ENCODE measurements at places on chromosomes 11 and 22.

- no peak for DNase-seq
Observed at GRCh38 chr11:121012091-121012490, 11.8 kb upstream of the TBCEL start.

DNA sequence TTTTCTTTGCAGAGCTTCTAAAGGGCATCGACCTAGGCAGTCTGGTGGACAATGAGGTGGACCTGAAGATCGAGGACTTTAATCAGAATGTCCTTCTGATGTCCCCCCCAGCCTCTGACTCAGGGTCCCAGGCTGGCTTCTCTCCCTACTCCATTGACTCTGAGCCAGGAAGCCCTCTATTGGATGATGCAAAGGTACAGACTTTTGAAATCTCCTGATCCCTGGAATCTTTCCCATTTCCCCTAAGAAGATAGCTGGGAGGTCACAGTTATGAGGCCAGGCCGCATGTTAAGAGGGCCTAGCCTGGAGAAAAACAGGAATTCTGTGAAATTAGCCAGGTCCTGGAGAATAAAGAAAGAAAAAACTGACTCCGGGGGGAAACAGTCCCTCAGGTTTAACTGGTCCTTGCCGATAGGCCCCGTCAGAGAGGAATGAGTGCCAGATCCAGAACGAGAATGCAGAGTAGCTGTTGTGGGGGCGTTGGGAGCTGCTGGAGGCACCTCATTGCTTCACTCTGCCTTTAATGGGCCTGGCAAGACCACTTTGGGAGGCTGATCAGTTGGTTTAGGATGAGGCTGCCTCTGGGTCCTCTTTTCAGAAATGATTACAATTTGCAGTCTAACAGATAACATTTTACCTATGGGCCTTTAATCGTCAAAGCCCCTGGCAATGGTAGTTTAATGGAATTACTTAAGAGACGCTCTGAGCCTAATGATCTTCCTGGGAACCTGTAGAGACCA lies 39.2 kb downstream of the SHISA8 start:
- DNase-seq: no peak

GRCh38 chr11:58647141-58647699 lies 24.8 kb downstream of the CNTF start:
- no peak for DNase-seq

DNA sequence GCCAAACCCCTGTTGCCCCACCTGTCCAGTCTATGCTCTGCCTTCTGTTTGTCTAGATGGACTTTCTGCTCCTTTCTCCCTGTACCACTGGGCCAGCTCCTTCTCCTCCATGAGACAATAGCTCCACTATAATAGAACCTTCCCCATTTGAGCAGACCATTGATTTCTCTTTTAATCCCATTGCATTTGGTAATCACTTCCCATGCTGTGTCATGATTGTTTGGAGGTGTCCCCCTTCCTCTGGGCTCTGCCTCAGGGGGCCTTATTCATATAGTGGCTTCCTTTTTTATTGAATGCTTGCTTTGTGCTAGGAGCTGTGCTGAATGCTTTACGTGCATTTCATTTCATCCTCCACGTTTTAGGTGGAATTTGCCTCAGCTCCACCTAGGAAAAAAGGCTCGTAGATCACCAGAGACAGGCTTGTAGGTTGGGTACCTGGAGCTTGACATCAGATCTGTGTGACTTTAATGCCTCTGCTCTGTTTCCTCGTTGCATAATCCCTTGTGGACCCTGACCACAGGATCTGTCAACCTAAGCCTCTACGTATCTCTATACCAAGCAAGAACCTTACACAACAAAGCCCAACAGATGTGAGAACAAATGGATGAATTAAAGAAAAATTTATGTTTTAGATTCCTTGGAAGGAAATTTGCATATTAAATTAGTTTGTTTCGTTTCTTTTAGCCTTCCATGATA lies 106.2 kb upstream of the RASSF10 start:
- no peak for DNase-seq

- DNase-seq: no peak
Observed at GRCh38 chr11:19546325-19546724, 166.3 kb upstream of the NAV2 start.
